ENCODE measurements at places on chromosomes 2 and 18. TPM values are rescaled to one million over a fixed set of nuclear protein-coding genes. Genes with fewer than 3 reads are reported as not detected.

DNA sequence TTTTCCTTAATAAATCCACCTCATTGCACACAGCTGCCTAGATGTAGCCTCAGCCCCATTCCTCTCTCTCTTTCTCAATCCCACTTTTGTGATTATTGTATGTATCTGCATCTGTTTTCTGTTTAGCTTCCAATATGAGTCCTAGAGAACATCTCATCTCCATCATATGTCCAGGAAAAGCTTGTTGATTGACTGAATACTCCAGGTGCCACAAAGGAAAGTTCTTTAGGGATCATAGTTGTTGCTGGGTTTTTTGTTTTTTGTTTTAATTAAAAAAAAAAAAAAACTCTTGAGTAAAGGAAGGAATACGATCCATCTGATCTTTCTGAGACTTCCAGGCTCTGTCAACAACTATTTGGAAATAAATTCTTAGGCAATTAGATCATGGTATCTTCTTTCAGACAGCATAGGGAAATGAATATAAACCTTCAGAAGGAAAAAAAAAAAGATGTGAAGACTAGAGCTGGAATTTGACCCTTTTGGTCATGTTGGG, 42.5 kb downstream of the KIAA2012 start:
- peak overlapping the region; percentile 34 for H3K27ac ChIP-seq
- H3K36me3 ChIP-seq = peaks cover 1% of the 10 kb centered on the region
- H3K4me3 ChIP-seq = no peak overlapping the region
- no peak for DNase-seq

DNA sequence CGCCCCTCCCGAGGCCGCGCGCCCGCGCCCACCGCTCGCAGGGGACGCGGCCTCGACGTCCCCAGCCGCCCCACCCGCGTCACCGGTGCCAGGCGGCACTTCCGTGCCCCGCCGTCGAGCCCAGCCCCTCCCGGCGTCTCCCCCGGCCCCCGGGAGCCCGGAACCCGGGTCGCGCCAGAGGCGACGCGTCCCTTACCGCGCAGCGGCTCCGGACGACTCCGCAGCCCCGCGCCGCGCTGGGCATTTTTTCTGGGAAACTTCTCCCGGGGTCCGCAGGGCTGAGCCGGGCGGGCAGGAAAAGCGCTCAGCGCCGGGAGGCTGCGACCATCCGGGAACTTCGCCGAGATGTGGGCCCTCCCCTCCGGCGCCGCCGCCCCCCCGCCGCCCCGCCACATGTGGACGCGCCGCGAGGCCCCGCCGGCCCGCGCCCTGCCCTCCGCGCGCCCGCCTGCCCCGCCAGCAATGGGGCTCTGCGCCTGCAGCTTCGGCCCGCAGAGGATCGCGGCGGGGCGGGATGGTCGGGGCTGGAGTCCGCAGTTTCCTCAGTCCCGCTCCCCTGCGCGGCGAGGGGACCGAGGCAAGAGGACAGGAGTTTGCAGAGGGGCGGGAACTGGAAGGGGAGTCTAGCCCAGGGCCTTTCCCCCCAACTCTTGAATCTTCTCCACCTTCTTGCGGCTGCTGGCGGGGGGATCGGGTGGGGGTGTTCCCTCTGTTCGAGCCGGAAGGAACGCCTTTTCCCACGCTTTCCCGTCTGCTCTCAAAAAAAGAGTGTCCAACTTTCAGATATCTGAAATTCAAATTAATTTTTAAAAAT, 81.5 kb downstream of the CHRNA1 start:
- H3K4me3 ChIP-seq = peak overlapping the region; percentile 87
- no peaks in the 10 kb centered on the region for H3K27me3 ChIP-seq
- DNase-seq = no peak

GRCh38 chr18:8354304-8354703, 254.9 kb upstream of the RAB12 start:
- no peaks in the 10 kb centered on the region for H3K27me3 ChIP-seq
- no peaks in the 10 kb centered on the region for H3K4me1 ChIP-seq
- H3K36me3 ChIP-seq = peaks cover 4% of the 10 kb centered on the region
- no peak for DNase-seq
- no peak overlapping the region for H3K27ac ChIP-seq
- H3K4me3 ChIP-seq = no peak overlapping the region

EMX1 gene
- total RNA-seq = not detected

SP5 gene
- not detected for total RNA-seq
